Fibroblast of villous mesenchyme (primary cell): ENCODE measurements at places on chromosomes 2 and 18. TPM values are rescaled to one million over a fixed set of nuclear protein-coding genes. Genes with fewer than 3 reads are reported as not detected.

DNA sequence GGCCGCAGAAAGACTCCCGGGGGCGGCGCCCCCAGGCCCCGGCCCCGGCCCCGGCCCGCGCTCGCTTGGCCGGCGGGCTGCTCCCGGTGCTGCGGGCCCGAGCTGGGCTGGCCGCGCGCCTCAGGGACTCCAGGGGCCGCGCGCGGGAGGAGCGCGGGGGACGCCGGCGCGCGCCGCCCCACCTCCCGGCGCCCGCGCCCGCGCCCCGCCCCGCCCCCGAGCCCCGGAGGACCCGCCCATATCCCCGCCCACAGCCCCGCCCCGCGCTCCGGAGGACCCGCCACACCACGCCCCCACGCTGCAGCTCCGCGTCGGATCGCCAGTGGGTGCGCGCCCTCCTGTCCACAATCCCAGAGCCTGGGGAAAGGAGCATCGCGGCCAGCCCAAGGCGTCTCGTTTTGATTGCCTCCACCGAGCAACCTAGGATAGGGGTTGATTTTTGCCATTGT is at the start of gene PARD6G:
TSS of gene PARD6G (minus strand) at position 122 of the 449 bp plus-strand sequence. CDS start 166 bp downstream, outside the sequence.
- DNase-seq: peak; percentile 71

DNA sequence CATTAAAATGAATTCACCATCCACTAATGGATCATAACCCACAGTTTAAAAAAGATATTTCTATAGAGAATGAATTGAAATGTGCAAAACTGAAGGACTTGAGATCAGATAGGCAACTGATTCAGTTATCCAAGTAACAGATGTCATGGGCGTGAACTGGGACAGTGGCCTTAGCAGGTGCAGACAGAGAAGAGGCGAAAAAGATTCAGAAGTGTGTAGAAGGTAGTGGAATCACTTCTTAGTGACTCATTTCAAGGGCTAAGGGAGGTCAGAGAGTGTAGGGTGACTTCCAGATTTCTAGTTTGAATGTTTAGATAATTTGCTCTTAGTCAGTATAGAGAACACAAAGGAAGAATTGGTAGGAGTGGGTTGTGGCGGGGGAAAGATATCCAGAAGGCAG is 79.7 kb downstream of the EHBP1 start:
- DNase-seq: no peak

DNA sequence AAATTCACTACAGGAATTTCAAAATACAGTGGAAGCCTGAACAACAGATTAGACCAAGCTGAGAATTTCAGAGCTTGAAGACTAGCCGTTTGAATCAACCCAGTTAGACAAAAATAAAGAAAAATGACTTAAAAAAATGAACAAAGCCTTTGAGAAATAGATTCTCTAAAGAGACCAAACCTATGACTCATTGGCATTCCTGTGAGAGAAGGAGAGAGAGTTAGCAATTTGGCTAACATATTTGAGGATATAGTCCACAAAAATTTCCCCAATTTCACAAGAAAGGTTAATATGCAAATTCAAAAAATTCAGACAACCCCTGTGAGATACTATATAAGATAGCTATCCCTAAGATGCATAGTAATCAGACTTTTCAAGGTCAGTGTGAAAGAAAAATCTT is 78.0 kb downstream of the MYO3B start:
- DNase-seq: no peak

DNA sequence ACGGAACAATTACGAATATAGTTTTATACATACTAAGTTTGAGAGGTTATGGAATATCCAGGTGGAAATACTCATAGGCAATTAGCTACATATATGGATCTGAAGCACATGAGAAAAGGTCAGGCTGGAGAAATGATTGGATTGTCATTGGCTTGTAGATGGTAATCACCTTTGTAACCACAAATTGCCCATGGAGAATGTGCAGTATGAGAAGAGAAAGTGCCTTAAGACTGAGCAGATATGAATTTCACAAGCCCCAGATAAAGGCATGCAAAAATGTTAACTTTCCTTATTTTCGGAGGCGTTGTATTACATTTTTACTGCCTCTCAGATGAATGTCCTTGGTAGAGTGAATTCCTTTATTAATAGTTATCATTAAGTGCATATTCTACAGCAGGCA is 33.1 kb upstream of the ACVR1C start:
- no peak for DNase-seq

DNA sequence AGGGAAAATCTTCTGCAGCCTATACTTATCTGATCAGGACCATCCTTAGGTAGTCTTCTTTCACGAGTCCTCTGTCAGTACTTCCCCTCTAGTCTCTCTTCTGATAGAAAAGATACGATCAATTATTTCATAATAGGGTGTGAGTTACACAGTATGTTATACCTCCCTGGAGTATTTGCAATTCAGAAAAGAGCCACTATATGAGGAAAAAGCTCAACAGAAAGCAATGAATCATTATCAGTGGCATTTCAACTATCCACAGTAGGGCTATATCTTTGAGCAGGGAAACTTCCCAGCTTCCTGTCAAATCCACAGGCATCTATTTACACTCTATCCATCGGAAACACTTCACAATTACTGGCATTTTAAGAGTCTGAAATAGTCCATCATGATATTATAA is 105.3 kb upstream of the ACVR2A start:
- no peak for DNase-seq

GRCh38 chr2:205714058-205714776 is 31.9 kb downstream of the NRP2 start:
- peak; percentile 74 for DNase-seq

- DNase-seq: no peak
Measured at GRCh38 chr2:2054363-2054882, 276.7 kb downstream of the MYT1L start.

- no peak for DNase-seq
Measured at GRCh38 chr2:206001912-206002311, 84.1 kb downstream of the INO80D start.

DNA sequence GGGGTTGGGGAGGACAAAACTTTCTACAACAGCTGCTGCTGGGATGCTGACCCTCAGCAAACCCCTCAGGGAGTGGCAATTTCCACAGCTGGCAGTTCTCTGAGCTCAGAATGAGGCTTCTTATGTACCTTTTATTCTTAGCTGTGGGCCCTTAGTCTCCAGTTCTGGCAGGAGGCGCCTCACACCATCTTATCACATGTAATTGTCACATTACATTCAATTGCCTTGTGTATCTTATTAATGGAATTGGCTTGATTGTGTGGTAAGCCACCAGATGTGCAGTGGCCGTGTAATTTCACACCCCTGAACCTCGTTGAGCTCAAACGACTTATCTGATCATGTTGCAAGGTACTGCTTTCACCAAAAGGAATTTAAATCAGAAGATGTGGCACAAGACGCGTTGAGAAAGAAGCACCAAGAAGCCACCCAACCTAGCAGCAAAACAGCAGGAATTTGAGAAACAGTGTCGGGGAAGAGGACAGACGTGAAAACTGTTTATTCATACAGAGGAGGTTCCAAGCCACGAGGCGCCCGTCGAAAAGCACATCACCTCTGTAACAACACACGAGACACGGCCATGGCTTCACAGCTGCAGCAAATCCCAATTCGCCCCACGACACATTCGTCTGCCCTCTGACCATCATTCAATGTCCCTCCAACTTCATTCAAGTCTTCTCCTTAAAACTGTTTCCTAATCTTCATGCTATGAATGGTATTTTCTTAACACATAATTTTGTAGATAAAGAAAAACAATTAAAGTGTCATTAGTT is 53.6 kb upstream of the LPIN2 start:
- no peak for DNase-seq

DNA sequence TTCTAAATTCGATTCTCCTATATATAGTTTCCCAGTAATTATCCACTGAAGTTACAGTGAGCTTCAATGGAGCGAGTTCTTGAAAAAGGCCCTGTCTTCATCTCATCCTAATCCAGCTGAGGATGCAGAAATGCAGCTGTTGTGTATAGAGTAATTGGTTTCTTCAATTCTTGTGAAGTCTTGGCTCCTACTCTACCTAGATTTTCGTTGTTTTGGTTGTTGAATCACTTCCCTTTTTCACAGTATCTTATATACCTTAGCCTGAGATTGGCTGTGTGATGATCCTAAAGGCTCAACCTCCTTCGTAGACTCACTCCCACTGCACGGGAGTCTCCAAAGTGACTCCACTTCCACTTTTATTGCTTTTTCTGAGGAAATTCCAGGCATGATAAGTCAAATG is 280.4 kb downstream of the PARD3B start:
- DNase-seq: no peak

DNA sequence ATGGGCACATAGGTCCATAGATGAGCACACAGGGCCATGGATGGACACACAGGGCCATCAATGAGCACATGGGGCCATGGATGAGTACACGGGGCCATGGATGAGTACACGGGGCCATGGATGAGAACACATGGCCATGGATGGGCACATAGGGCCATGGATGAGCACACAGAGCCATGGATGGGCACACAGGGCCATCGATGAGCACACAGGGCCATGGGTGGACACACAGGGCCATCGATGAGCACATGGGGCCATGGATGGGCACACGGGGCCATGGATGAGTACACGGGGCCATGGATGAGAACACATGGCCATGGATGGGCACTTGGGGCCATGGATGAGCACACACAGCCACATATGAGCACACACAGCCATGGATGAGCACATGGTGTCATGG is 192.6 kb upstream of the HDAC4 start:
- DNase-seq: no peak

GRCh38 chr2:150607390-150607811 is 119.9 kb upstream of the RND3 start:
- DNase-seq: peak; percentile 54

The IRS1 gene
- 33.2 and 33.8 TPM in 2 replicates for total RNA-seq

The SERPINB11 gene
- total RNA-seq: not detected in 2 replicates

The RAB6D gene
- total RNA-seq: under 0.01 TPM in 1 of 2 replicates, not detected in the other

The DCDC2C gene
- not detected in 2 replicates for total RNA-seq
